ENCODE measurements at places on chromosomes 11 and 22. TPM values are rescaled to one million over a fixed set of nuclear protein-coding genes. Genes with fewer than 3 reads are reported as not detected.

DNA sequence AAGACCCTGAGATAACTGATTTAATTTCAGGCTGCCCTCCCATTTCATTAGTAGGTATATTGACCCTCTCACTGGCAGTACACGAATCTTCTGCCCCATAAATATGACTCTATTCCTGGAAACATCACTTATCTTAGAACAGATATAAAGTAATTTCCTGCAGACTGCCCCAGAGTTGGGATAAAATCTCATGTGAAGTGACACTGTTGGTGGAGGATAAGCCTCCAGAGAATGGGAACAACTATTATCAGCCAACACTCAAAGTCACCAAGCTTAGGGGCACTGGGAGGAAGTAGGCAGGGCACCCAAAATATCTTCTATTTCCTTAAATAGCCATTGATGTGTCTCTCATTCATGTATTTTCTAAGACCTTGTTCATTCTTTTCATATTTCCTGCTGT, 8.2 kb downstream of the OR51B5 start:
- DNase-seq, result no peak

DNA sequence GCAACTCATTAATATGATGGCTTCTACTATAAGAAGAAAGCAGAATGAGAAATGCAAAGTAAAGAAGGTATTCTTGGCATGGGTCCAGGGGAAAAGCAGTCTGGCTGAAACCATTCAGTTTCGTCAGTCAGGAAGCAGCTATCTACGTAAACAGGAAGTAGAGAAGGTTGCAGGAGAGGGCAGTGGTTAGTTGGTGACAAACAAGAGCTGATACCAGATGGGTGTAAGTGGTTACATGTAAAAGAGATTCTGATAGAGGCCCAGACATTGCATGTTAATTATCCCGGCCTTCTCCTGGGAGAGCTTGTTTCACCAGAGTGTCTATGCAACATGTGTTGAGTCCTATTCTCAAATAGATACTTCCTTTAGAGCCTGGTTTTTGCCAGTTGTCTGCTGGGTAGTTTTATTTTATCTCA, 58.4 kb upstream of the PSMA1 start:
- DNase-seq, result peak; percentile 46

DNA sequence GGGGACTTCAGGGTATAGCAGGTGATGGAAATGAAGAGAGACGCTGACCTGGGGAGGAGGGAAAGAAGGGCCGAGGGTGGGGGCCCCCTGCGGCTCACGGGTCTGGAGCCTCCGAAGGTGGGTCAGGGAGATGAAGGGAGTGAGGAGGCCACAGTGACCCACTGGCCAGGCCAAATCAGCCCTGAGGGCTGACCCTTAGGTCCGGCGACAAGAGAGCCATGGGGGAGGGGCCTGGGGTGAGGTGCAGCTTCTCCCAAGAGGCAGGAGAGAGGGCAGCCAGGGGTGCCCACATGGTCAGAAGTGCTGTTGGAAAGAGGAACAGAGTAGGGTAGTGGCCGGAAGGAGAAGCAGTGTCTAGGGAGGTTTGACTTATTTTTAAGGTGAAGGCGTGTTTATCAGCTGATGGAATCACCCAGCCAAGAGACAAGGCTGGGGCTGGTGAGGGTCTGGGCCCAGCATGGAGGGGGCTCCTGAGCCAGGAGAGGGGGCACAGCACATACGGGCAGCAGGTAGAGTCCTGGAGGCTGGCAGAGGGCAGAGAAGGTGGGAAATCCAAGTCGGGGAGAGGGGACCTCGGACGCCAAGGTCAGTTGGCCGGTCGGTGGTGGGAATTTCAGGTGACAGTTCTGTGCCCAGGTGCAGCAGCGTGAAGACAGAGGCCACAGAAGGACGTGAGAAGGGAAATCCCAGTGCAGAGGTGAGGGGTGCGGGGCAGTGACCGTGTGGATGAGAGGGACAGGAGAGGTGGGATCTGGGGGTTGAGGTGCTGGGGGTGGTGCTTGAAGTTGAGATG, 49.0 kb downstream of the LINC01488 start:
- no peak for DNase-seq

The LRRC74B gene
- not detected for total RNA-seq

DNA sequence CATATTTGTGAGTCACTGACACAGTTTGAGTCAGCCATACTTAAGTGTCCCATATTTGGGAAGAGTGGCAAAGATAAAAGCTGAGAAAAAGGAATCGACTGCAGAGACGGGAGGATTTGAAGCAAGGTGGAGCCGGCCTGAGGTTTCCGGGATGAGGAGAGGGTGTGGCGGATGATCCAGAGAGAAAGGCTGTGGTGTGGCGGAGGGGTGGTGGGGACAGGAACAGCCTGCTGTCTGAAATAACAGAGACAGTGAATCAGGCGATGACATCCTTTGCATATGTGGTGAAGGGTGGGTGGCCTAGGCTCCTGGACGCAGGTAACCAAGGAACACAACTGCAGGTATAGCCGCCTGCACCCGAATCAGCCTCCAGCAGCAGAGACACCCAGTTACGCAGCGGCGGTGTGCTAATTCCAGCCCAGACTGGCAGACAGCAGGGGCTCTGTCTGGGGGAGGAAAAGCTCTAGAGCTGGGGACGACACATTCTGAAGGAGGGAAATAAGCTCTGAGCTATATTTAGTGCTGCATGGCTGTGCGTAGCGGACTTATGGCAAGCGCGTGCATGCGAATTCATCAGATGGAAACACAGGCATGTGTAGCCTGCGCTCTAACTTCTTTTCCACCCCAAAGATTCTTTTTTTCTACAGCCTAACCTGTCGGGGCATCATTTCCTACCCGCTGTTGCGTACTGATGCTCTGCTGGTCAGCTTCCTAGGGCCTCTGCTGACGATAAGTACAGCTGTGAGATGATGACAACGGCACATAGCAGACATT, 62.7 kb upstream of the BARX2 start:
- no peak for DNase-seq

The SMC1B gene
- not detected for total RNA-seq

GRCh38 chr11:97118614-97119200, 728.9 kb downstream of the JRKL start:
- no peak for DNase-seq

DNA sequence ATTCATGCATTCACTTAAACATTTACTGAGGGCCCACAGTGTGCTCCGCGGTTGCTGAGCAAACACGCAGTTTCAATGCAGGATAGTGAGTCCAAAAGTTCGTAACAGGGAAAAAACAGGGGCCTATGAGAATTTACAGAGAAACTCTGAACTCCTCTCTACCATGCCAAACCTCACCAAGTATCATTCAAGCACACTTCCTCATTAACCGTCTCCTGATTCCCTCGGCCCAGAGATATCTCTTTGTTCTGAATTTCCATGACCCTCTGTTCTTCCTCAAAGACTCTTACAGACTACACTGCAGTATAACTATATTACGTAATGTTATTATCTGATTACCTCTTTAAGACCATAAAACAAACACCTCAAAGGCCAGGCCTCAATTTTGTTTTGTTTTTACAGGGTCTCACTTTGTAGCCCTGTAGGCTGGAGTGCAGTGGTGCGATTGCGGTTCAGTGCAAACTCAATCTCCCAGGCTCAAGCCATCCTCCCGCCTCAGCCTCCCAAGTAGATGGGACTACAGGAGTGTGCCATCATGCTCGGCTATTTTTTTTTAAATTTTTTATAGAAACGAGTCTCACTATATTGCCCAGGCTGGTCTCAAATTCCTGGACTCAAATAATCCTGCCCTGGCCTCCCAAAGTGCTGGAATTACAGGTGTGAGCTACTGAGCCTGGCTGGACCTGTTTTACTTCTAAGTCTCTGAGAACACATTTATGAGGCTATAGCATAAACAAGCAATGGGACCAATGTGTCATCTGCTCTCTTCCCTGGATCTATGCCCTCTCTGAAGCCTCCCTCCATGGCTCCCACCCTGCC, 3.6 kb downstream of the HPS4 start:
- peak; percentile 26 for DNase-seq

DNA sequence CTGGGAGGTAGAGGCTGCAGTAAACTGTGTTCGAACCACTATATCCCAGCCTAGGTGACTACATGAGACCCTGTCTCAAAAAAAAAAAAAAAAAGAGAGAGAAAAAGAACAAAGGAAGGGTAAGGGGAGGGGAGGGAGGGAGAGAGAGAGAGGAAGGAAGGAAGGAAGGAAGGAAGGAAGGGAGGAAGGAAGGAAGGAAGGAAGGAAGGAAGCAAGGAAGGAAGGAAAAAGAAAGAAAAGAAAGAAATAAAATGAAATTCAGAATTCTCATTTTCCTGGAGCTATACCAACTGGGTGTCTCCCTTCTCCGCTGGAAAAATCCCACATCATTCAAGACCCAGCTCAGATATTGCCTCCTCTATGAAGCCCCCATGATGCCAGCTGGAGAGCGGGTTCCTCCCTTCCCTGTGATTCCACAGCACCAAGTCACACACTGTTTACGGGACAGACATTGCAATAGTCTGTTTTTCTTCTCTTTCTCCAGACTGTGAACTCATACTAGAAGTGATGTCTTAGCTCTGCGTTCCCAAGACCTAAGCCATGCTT, 3.0 kb upstream of the PPFIA1 start:
- DNase-seq, result no peak
